ENCODE measurements at places on chromosomes 3 and 15.

- no peak for DNase-seq
Measured at GRCh38 chr15:29045717-29046116, 159.9 kb downstream of the APBA2 start.

DNA sequence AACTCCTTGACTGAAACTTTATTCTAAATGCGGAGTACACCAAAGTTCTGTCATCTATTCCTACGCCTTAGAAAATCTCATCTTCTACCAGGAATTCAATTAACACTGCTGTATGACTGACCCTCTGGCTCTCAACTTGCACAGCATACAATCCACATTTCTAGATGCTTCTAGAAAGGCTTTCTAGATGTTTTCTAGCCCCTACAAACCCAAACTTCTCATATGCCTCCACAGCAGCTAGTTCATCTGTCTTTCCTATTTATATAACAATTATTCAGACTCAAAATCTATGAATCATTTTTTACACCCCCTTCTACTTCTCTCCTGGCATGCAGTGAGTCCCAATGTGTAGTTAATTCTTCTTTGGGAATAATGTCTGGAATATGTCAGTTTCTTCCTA lies 13.2 kb downstream of the INO80 start:
- no peak for DNase-seq

DNA sequence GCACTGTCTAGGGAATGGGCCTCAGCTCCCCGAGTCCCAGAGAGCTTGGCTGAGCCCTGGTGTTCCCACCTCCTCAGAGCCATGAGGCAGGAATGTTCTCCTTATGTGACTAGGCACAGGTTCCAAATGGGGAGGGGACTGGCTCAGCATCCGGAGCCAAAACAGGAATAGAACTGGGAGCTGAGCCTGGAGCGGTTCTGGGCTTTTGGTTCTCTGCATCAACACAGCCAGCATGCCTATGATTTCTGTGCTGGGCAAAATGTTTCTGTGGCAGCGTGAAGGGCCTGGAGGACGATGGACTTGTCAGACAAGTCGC lies at the start of gene FAM131A:
Gene FAM131A (plus strand): TSS at position 202 of the 316 bp plus-strand sequence. CDS start 31 bp downstream, at position 233.
- DNase-seq: peak; percentile 74

DNA sequence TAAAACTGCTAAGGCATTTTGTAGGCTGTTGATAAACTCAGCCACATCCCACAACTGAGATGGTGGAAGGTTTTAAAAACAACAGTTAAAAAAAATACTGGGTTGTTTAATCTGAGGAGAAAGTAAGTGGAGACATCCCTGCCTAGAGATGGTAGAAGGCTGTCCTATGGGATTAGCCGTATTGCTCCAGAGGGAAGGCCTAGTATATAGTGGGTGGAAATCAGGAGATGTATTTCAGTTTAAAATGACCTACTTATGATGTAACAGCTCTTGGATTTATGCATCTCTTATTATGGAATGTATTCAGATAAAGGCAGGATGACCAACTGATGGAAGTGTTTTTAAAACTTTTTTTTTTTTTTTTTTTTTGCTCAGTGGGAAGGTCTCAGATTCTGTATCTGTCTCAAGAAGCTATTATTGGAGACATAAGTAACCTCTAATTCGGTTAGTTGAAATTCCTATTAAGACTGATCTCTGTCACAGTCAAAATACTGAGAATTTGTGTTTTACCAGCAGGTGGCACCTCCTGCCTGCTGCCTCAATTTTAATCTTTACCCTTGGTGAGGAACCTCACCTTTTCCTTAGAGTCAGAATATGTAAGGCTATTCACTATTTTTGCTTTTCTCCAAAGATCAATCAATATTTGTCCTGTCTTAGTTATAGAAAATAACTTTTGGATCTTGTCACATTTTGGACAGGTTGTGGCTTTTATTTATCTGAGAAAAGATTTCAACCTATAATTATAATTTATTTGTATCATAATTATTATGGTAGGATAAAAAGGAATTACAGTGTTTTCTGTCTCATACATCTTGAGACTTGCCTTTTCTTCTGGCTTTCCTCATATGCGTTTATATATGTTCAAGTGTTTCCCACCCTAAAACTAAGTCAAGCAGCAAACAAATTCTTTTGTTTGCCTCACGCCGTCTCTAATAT lies 63.0 kb downstream of the VPS8 start:
- DNase-seq: peak; percentile 9

GRCh38 chr3:182911782-182912111 lies 68.6 kb downstream of the DCUN1D1 start:
- DNase-seq: no peak

GRCh38 chr3:88003115-88003755 lies 55.6 kb downstream of the CGGBP1 start:
- DNase-seq: peak; percentile 17

GRCh38 chr3:99950921-99951320 lies 133.3 kb downstream of the CMSS1 start:
- no peak for DNase-seq
